ENCODE measurements at places on chromosomes 5 and 9.

GRCh38 chr5:1325191-1325741 lies 19.6 kb downstream of the CLPTM1L start:
- no peak for DNase-seq

DNA sequence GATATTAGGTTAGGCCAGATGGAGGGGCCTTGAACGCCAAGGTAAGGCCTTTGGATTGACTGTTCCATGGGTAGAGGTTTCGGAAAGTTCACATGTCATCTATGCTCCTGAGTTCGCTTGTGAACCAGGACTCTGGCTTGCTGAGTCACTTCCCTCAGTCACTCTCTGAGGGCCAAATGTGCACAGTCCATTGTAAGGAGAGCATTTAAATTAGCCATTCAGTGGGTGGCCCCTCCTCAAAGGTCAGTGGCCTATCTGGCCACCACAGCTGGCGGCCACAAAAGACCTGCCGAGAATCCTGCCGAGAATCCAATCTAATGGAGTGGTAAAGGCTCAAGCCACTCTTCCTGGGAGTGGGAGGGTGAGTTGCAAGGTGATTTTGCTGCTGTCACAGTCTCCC lies 58.9 kb upstream of the ARAP3 start:
- no peak for DNase-seq

- no peak for DNase-seq
Measured at GRCh38 chr5:10306114-10306513, 1.6 kb downstream of the CMBL start.

DNA sequence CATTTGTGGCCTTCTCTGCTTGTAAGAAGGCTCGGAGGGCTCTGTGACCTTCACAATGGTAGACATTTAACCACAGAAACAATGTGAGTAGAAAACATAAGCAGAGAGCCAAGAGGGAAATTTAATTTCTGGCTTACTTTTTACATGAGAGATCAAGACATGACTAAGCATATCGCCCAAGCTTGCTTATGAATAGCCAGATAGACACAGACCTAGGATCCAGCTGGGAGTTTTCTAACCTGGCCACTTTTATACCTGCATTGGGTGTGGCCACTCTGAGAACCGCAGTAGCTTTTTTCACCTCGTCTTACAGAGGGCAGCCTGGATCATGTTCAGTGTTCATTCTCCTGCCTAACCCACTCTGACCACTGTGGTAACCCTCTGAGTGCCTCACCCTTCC lies 244.9 kb upstream of the KCNN2 start:
- no peak for DNase-seq

DNA sequence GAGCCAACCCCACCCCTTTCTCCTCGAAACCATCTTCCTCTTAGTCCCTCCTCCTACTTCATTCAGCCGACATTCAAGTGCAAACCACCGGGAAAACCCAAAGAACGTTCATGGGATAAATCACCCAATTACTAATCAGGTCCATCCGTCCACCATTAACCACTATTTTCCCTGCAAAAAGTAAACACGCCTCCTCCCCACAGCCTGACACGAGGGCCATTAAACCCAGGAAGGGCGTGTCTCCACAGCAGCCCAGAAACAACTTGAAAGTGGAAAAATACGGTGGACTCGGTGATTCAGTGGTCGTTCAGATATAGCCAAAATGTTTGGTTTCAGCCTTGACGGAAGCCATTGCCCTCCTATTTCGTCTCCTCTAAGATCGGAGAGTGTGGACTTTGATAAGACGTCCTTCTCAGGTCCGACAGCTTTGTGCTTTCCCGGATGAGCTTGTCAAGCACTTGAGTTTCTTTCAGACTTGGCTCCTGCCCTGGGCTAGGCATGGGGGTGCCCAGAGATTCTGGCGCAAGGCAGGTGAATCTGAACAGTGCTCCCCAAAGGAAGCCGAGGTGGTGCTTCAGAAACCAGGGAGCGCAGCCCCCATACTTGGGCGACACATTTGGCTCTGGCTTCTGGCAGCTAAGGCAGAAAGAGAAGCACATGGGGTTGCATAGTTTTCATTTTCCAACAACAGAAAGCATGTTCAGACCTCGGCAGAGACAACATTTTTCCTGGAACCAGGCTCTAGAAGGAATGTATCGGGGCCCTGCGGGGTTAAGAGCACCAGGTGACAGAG lies 56.6 kb downstream of the SMIM23 start:
- DNase-seq = no peak

DNA sequence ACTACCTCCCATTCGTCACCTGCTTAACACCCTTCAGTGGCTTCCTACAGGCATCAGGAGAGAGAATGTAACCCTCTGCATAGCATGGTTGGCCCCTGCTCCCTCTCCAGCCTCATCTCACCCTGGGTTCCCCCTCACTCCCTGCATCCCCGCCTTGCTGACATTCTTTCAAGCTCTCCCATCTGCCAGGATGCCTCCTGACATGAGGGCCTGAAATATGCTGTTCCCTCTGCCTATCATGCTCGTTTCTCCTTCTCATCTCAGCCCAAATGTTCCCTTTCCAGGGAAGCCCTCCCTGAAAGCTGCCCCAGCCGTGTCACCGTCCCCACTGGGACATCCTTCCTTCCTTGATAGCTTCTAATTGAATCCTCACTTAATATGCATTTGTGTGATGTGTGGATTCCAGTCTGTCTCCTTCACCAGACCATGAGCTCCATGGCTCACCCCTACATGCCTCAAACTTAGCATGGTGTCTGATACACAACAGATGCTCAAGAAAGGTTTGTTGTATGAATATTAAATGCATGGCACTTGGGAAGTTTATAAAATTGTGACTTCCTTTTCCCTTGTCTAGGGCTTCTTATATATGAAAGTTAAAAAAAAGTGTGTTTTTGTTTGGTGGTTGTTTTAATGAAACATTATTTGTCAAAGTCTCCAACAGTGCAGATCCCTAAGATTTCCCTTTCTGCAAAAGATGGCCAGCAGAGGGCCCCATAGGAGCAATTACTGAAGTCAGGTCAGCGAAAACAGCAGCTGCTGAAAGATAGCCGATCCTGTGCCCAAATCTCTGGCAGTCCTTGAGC lies 7.3 kb upstream of the C5orf58 start:
- peak; percentile 57 for DNase-seq

DNA sequence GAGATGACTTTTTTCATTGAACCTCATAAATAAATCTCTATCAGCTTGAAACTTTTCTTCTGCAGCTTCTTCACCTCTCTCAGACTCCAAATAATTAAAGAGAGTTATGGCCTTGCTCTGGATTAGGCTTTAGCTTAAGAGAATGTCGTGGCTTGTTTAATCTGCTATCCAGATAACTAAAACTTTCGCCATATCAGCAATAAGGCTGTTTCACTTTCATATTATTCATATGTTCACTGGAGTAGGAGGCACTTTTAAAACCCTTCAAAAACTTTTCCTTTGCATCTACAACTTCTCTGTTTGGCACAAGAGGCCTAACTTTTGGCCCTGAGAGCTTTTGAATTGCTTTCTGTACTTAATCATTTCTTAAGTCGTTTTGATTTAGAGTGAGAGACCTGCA lies 386.9 kb upstream of the FAM174A start:
- DNase-seq = no peak

DNA sequence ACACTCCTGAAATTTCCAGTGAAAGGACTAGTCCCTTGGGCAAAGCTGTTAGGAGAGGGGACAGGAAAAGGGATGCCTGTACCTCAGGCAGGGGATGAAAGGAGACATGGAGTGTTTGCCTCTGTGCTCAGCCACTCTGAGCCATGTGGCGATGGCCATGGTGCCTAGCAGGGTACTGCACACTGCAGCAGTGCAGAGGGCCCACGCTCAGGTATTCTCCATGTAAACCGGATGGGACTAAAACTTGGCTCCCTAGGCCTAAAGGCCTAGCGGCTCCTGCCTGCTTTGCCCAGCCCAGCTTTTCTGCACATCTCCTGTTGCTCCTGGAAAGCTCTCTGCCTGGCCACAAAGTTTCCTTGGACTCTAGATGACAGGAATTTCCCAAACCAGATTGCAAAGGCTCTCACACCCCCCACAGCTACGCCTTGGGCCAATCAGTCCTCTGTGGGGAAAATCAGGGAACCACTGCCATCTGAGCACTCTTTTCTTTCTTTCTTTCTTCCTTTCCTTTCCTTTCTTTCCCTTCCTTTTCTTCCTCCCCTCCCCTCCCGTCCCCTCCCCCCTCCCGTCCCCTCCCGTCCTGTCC lies 44.3 kb downstream of the HABP4 start:
- DNase-seq = no peak

GRCh38 chr9:115198001-115198400 lies 80.0 kb upstream of the TNC start:
- DNase-seq = no peak

GRCh38 chr9:34365282-34365681 lies 11.4 kb downstream of the MYORG start:
- DNase-seq = no peak

DNA sequence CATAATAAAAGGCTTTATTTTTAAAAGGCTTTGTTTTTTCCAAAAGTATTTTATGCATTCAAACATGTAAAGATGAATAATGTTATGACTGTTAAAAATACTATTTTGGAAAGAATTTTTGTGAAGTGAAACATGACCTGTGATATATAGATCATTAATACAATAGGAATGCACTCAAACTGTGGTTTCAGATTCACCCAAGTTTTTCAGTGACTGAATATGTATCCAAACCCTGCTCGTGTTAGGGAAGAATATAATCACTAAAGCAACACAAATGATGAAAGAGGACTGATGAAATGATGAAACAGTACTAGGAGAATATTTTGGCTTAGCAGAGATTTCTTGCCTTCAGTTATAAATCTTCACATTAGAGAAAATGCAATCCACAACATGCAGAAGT lies 278.0 kb downstream of the ADAMTS6 start:
- no peak for DNase-seq

- DNase-seq = no peak
Measured at GRCh38 chr9:113164536-113165300, 13.9 kb downstream of the SLC31A2 start.

GRCh38 chr5:142881076-142881783 lies 111.1 kb downstream of the ARHGAP26 start:
- DNase-seq = peak; percentile 76

- peak; percentile 5 for DNase-seq
Measured at GRCh38 chr5:144710637-144711036, 540.0 kb downstream of the KCTD16 start.

GRCh38 chr5:125160787-125161502 lies 414.5 kb upstream of the ZNF608 start:
- no peak for DNase-seq

- peak; percentile 97 for DNase-seq
Measured at GRCh38 chr9:33167084-33167971, at the start of gene B4GALT1. B4GALT1 (minus strand) TSS chr9:33167336; CDS start chr9:33167169, 167 bp downstream.

DNA sequence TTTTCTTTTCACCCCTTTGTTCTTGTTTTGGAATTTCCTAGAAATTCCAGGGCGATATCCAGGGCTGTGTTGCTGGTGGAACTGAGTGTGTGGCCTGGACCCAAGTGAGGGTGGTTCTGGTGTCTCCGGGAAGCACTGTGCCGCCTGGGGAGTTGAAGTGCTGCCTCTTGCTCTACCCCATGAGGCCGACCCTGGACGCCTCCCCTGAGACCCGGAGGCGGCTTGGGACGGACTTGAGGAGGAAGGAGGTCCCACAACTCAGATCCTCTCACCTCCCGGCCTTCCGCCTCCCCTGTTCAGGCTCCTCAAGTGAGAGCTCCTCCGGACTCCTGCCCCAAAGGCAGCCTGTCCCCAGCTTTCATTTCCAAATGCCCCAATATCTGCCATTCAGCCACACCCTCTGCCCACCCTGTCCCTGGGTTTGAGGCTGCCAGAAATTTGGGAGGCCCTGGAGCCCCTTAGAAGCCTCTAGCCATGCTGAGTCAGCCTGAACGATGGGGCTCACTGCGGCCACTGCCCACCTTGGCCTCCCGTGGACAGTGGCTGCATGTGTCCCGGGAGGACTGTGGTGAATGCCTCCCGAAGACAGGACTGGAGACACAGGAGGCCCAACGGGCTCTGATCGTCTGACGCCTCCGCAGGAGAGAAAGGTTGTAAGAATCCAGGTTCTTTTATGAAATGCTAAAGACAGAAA lies 42.6 kb upstream of the SLC6A19 start:
- DNase-seq = no peak

GRCh38 chr9:90899287-90899686 lies 97.7 kb downstream of the SYK start:
- DNase-seq = no peak

DNA sequence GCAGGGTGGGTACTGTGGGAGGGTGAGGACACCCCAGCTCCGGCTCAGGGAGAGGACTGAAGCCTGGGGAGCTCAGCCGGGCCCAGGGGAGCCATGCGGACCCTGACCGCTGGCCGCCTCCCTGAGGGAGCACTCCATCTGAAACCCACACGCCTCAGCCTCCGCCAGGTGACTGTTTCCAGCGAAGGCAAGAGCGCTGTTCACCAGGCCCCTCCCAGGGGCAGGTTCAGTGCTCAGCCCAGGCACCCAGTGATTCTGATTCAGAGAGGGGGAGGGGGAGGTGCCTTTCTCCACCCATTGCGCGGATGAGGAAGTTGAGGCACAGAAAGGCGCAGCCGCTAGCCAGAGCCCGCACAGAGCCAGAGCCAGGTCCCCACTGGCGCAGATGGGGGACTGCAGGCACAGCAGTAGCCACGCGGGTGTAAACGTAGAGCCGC lies 27.0 kb downstream of the ADGRD2 start:
- DNase-seq = no peak

DNA sequence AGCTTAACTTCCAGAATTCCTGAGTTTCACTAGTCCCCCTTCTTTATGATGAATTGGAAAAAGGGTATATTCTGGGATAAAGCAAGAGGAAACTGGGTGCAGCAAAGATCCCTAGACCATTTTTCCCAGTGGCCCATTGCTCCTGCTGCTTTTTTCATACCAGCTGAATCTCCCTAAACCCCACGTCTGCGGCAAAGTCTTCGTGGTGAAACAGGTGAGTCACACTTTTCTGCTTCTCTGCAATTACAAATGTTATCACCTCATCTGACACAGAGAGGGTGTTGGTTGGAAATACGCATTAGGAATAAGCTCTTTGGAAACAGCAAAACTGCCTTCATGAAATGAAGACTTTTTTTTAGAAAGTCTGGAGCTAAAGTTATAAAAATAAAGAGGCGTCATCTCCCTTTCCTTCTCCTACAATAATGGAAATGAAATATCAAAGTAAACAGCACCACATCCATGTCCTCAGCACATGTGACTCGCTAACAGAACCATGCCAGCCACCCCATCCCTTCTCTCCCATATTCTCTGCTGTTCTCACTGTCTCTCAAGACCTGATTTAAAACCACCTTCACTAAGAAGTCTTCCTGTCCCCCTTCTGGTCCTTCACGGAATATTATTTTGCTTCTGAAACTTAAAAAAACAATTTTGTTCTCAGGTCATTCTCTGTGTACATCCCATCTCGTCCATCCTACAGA lies 39.5 kb upstream of the GLRX start:
- DNase-seq = no peak
